ENCODE measurements at places on chromosomes 5 and 9.

DNA sequence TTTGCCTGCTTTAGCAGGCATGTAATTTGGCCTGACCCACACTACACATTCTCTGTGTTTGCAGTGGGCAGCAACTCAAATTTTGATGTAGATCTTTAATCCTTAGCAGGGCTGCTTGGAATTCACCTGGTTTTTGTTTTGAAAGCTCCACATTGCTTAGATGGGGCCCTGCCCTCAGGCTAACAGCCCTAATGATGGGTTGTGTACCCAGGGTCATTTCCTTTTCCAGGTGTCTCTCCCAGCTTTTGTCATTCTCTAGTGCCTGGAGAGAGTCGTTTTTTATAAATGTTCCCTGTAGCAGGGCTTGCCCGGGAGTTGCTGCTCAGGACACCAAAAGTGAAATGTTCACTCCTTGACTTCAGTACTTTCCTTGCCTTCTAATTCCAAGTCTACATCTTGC lies 126.3 kb downstream of the TRIO start:
- DNase-seq = no peak

DNA sequence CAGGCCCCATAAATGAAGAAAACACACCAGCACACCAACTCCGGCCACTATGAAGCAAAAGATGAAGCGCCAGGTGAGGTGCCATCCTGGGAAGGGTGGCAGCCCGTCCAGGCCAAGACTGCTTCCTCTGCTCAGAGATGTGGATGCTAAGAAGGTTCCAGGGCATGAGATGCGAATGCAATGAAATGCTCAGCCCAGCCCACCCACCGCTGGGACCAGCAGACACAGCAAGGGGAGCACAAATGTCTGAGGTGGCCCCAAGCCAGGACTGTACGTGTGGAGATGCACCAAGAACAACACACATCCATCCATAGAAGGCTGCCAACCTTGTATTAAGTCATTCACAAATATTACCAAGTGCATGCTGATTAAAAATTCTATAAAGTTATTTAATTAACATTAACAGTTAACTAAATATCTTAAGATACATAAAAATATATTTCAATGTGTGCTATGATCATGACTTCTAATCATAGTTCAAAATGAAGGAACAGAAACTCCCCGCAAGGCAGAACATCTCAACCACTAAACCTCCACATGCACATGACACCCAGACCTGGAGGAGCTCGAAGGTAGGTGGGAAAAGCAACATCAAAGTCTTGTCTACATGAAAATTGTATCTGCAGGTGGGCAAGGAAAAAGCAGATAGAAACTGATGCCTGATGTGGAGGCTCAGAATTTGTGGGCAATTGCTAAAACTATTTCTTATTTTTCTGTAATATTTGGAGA lies 43.7 kb downstream of the BICD2 start:
- no peak for DNase-seq

DNA sequence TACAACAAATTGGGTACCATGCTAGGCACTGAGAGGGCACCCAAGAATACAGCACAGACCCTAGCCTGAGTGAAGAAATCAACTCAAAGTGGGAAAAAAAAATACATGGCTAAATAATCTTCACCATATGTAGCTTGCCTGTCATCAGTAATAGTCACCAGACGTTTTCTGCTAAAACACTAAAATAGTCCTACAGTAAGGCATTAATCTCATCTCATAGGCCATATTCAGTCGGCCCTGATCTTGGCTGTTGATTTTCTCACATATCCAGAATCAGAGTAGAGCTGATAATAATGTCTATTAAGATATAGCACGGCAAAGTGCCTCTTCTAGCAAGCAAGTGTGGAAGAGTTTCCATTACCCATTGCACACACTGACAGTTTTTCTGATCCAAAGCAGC lies 322.1 kb upstream of the SLC30A5 start:
- no peak for DNase-seq

DNA sequence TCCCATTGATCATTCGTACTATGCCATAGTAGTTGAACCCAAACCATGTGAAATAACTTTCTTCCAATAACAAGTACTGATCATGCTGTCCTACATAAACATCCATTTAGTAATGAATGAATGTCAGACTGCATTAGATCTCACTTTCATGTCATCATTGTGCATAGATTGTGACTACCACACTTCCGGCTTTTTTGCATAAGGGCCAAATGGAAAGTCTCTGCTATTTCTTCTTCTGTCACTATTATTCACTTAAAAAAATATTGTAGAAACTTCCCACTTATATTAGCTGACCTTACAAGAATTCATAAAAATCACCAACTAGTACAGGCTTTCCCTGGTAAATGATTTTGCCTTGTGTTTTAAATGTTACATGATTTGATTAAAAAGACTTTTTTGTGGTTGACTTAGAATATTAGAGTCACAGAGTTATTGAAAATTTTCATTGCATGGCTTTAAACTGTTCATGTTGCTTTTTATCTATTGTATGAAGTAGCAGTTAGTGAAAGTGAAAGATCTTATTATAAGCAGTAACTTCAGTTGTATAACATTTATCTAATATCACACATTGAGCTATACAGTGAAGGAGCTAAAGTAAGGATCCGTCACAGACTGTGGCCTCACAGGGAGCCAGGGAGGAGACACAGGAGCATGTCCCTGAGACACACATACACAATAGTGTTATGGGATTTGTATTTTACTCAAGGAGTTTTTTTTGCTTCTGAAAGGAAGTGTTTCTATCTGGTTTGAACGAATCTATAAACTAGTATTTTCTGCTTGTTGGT lies 33.9 kb downstream of the LMNB1 start:
- DNase-seq = no peak

- DNase-seq = peak; percentile 72
These were observed 70.0 kb upstream of the IL17B start for GRCh38 chr5:149448831-149449714.
